ENCODE measurements at places on chromosomes 2 and 18. TPM values are rescaled to one million over a fixed set of nuclear protein-coding genes. Genes with fewer than 3 reads are reported as not detected.

Gene DSG1
- 1,743 TPM for total RNA-seq

- DNase-seq: no peak
Observed at GRCh38 chr18:54806526-54806925, 21.8 kb upstream of the RAB27B start.

GRCh38 chr2:121086450-121086849 lies 198.6 kb downstream of the TFCP2L1 start:
- DNase-seq: no peak

DNA sequence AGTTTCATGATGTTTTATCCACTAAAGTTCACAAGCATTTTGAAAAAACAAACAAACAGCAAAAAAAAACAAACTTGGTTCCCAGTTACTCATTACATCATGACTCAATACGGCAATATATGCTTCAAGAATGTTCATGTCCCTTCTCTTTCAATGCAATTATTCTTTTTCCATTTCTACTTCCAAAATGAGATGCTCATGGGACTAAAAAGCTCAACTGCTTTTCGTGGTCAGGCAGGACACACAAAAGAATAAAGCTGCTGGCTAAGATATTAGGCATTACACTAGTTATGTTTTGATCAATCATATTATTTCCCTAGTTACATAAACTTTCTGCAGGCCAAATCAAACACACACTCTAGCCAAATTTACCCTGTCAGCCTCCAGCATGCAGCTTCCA lies 301.3 kb downstream of the EPHA4 start:
- no peak for DNase-seq

DNA sequence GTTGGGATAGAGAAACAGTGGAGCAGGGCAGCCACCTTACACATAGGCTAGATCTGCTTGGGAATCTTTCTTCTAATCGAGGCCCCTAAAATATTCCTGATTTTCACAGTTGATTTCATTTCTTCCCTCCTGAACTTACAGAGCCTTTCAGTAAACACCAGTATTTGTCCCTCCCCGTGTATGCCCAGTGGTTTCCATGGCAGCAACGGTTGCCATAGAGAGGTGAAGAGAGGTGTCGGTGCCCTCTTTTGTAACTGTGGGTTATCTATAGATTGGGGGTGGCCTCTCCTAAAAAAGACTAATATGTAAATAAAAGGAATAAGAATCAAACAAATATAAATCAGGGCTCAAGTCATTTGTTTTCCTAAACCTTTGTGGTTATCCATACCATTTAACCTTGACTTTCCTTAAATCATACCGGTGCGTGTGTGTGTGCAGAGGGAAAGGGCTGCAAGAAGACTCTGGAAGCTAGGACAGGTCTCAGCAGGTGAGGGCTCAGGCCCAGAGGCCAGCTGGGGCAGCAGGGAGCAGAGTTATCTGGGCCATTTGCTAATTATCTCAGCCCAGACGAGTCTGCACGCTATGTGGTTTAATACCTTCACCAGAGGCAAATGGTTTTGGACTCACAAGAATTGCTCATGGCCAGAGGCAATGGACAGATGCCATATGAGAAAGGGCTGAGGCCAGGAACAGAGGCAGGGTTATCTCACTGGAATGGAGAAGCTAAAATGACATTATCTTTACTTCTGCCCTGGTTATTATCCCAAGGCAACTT lies 35.5 kb downstream of the LIPG start:
- no peak for DNase-seq

GRCh38 chr18:22544626-22545025 lies 126.9 kb upstream of the CTAGE1 start:
- DNase-seq: no peak

Data from suprapubic skin (tissue), 4 donors.